ENCODE measurements at places on chromosomes 7 and 10. TPM values are rescaled to one million over a fixed set of nuclear protein-coding genes. Genes with fewer than 3 reads are reported as not detected.

Gene ENTPD1
- 28.9 TPM for total RNA-seq

Gene PPIF
- 34.0 TPM for total RNA-seq

Gene AKR1C4
- total RNA-seq, result not detected

Gene SH2D4B
- total RNA-seq, result 0.12 TPM

Gene LIPF
- 0.41 TPM for total RNA-seq

Gene C7orf57
- 0.29 TPM for total RNA-seq

Gene ABCA13
- total RNA-seq, result 3.8 TPM

Gene HECW1
- 9.2 TPM for total RNA-seq

Gene VAX1
- not detected for total RNA-seq

Gene RAMP3
- 25.7 TPM for total RNA-seq

Gene SLC26A3
- total RNA-seq, result not detected

Gene ST8SIA6
- total RNA-seq, result 1.9 TPM

Gene GPR26
- total RNA-seq, result not detected

Gene PRTFDC1
- total RNA-seq, result 18.7 TPM

Gene SFRP5
- total RNA-seq, result 0.58 TPM

Gene KCND2
- 1.3 TPM for total RNA-seq

Gene ZNF488
- 2.4 TPM for total RNA-seq

Gene KCNH2
- 14.4 TPM for total RNA-seq

Gene HIF1AN
- total RNA-seq, result 19.4 TPM

Gene POLR2J
- total RNA-seq, result 22.0 TPM

Gene CPN1
- 2.2 TPM for total RNA-seq

Gene BLNK
- total RNA-seq, result 25.1 TPM

Gene C10orf62
- 2.3 TPM for total RNA-seq

Gene LFNG
- 42.0 TPM for total RNA-seq

Gene WAC
- 126 TPM for total RNA-seq

Gene PTPRZ1
- 2.7 TPM for total RNA-seq

Gene CLEC2L
- 0.70 TPM for total RNA-seq

Gene CPA4
- 0.41 TPM for total RNA-seq

Gene STEAP4
- total RNA-seq, result 4.4 TPM

Gene RBP4
- 4.0 TPM for total RNA-seq

Gene FAM171A1
- total RNA-seq, result 56.9 TPM

Gene PRLHR
- not detected for total RNA-seq

Gene CEP55
- total RNA-seq, result 6.2 TPM

Gene CNTNAP2
- total RNA-seq, result 41.5 TPM

Gene SPOCK2
- 73.7 TPM for total RNA-seq

Gene HYAL4
- total RNA-seq, result 0.18 TPM

Gene C1QL3
- 0.12 TPM for total RNA-seq

Gene MMP21
- 0.23 TPM for total RNA-seq

Gene TMEM270
- total RNA-seq, result not detected

Gene SPDYE11
- not detected for total RNA-seq

Gene ABCB4
- total RNA-seq, result 2.4 TPM

Gene DGKI
- 4.0 TPM for total RNA-seq

Gene MSMB
- total RNA-seq, result not detected

Gene H2BK1
- not detected for total RNA-seq

Gene LRRD1
- 0.82 TPM for total RNA-seq

Gene PFKP
- total RNA-seq, result 44.7 TPM

Gene VOPP1
- total RNA-seq, result 63.5 TPM

Gene NRCAM
- 17.8 TPM for total RNA-seq

Gene SLC16A9
- total RNA-seq, result 15.4 TPM

Gene FBXL13
- total RNA-seq, result 3.2 TPM

Gene TCAF2
- total RNA-seq, result 2.3 TPM

Gene PNLIPRP3
- not detected for total RNA-seq

Data from metanephros (tissue), 2 donors.